ENCODE measurements at places on chromosomes 2 and 18. TPM values are rescaled to one million over a fixed set of nuclear protein-coding genes. Genes with fewer than 3 reads are reported as not detected.

The REG3G gene
- total RNA-seq = not detected

The RNU2-63P gene
- 39.5 TPM for total RNA-seq

The HNMT gene
- 17.0 TPM for total RNA-seq

The GAL3ST2 gene
- not detected for total RNA-seq

The TLX2 gene
- 0.40 TPM for total RNA-seq

The WNT6 gene
- total RNA-seq = not detected

The CDK15 gene
- total RNA-seq = 0.06 TPM

The CYP27A1 gene
- total RNA-seq = not detected

The DSG1 gene
- total RNA-seq = not detected

The NFATC1 gene
- 1.5 TPM for total RNA-seq

The TRIM43 gene
- not detected for total RNA-seq

The CFAP221 gene
- total RNA-seq = not detected

The PREB gene
- total RNA-seq = 53.3 TPM

The SLC5A7 gene
- total RNA-seq = not detected

The ZAP70 gene
- total RNA-seq = not detected

The CHN1 gene
- 28.7 TPM for total RNA-seq

The TOGARAM2 gene
- total RNA-seq = not detected

The CNGA3 gene
- not detected for total RNA-seq

The ANXA4 gene
- 34.6 TPM for total RNA-seq

The LIPT1 gene
- total RNA-seq = 18.6 TPM

The C1QL2 gene
- total RNA-seq = not detected

The ZNF514 gene
- total RNA-seq = 7.0 TPM

The ALK gene
- total RNA-seq = not detected
